ENCODE measurements at places on chromosomes 13 and 19. TPM values are rescaled to one million over a fixed set of nuclear protein-coding genes. Genes with fewer than 3 reads are reported as not detected.

GRCh38 chr19:34577531-34578101 is 96.1 kb downstream of the WTIP start:
- H3K27ac ChIP-seq, result no peak overlapping the region
- H3K4me1 ChIP-seq, result peaks cover 7% of the 10 kb centered on the region
- peak overlapping the region; percentile 36 for H3K4me3 ChIP-seq
- no peaks in the 10 kb centered on the region for H3K36me3 ChIP-seq

- H3K27me3 ChIP-seq, result no peaks in the 10 kb centered on the region
- H3K27ac ChIP-seq, result no peak overlapping the region
- DNase-seq, result no peak
- H3K4me1 ChIP-seq, result no peaks in the 10 kb centered on the region
- no peak overlapping the region for H3K4me3 ChIP-seq
- H3K36me3 ChIP-seq, result no peaks in the 10 kb centered on the region
These were observed 1272.1 kb upstream of the PCDH20 start for GRCh38 chr13:62687732-62688131.

- H3K36me3 ChIP-seq, result no peaks in the 10 kb centered on the region
- DNase-seq, result no peak
- H3K4me1 ChIP-seq, result no peaks in the 10 kb centered on the region
- peaks cover 10% of the 10 kb centered on the region for H3K27me3 ChIP-seq
These were observed 80.6 kb upstream of the CLDN10 start for GRCh38 chr13:95471960-95472359.

DNA sequence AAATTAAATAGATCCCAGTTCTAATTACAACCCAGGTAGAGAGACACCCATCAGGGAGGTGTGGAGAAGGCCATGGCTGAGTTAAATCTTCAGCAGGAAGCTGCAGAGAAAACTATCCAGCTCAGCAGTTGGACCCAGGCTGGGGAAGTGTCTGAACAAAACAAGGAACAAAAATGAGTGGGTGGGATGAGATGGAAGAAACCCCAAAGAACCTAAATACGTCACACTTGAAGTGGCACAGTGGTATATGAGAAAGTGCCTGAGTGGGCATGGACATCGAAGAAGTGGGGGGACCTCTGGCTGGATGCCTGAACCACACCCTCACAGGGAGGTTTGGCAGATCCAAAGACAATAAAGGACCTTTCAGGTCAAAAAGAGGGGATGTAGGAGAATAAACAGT is 3.5 kb upstream of the EPHX3 start:
- H3K27ac ChIP-seq, result no peak overlapping the region
- no peak overlapping the region for H3K4me3 ChIP-seq
- peaks cover 29% of the 10 kb centered on the region for H3K4me1 ChIP-seq
- H3K27me3 ChIP-seq, result peaks cover 28% of the 10 kb centered on the region

- no peak overlapping the region for H3K27ac ChIP-seq
- DNase-seq, result no peak
- no peaks in the 10 kb centered on the region for H3K36me3 ChIP-seq
- H3K4me3 ChIP-seq, result no peak overlapping the region
- H3K4me1 ChIP-seq, result peaks cover 24% of the 10 kb centered on the region
- H3K27me3 ChIP-seq, result no peaks in the 10 kb centered on the region
These were observed 24.0 kb downstream of the USP12 start for GRCh38 chr13:27147530-27148170.

GRCh38 chr13:43981091-43981490 is 101.4 kb downstream of the LACC1 start:
- peaks cover 18% of the 10 kb centered on the region for H3K4me1 ChIP-seq
- no peaks in the 10 kb centered on the region for H3K36me3 ChIP-seq
- no peak for DNase-seq
- peak overlapping the region; percentile 28 for H3K27ac ChIP-seq
- H3K4me3 ChIP-seq, result no peak overlapping the region

- no peak overlapping the region for H3K4me3 ChIP-seq
- no peaks in the 10 kb centered on the region for H3K4me1 ChIP-seq
- H3K36me3 ChIP-seq, result no peaks in the 10 kb centered on the region
- H3K27ac ChIP-seq, result no peak overlapping the region
- no peaks in the 10 kb centered on the region for H3K27me3 ChIP-seq
These were observed 61.5 kb upstream of the TDRD3 start for GRCh38 chr13:60335531-60335930.

DNA sequence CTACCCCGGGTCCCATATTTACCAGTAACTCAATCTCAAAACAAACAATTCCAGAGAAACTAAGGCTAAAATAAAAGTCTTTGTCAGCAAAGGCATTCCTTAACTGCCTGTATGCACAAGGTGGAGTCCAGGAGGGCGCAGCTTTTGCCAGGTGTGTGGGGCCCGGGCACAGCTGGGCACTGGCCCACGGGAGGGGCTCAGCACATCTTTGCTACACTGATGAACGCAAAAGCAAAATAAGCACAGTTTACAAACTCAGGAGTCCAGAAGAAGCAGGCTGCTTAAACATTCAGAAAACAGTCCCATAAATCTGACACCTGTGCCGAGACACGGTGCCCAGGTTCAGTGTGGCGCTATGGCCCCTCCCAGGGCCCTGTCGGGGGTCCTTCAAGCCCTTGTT is 70.8 kb downstream of the SLC7A1 start:
- no peaks in the 10 kb centered on the region for H3K27me3 ChIP-seq
- no peak overlapping the region for H3K4me3 ChIP-seq
- no peak overlapping the region for H3K27ac ChIP-seq
- peaks cover 24% of the 10 kb centered on the region for H3K36me3 ChIP-seq
- peaks cover 4% of the 10 kb centered on the region for H3K4me1 ChIP-seq
- DNase-seq, result no peak

DNA sequence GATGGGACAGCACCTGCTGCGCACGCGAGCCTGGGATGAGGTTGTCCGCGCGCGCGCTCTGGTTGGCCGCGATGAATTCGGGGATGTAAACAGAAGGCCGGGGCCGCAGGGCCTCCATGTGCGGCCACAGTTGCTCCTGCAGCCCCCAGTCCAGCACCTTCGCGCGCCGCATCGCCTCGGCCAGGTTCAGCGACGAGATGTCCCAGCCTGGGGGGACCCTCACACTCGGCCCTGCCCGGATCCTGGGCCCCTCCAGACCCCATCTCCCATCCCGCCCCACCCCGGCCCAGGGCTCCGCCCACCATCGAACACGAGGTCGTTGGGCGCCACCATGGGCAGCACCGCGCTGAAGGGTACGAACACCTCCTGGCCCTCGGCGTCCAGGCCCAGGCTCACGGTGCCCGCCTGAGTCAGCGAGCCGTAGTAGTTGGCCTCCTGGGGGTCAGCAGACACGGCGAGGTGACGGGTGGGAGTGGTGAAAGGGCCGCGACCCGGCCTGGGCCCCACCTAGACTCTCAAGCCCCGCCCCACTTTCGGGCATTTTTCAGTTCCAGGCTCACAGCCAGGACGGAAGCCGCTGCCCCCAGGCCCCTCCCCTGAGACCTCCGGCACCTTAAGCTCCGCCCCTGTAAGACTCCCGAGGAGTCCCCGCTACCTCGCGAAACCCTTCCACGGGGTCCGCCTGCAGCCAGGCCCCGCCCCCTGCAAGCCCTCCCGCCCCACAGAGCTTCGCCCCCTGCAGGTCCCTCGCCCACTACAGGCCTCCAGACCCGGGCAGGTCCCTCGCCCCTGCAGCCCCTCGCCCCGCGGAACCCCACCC is 1.1 kb downstream of the ISYNA1 start:
- H3K27ac ChIP-seq, result peak overlapping the region; percentile 86
- H3K4me3 ChIP-seq, result peak overlapping the region; percentile 84
- H3K36me3 ChIP-seq, result peaks cover 13% of the 10 kb centered on the region
- H3K4me1 ChIP-seq, result peaks cover 58% of the 10 kb centered on the region

DNA sequence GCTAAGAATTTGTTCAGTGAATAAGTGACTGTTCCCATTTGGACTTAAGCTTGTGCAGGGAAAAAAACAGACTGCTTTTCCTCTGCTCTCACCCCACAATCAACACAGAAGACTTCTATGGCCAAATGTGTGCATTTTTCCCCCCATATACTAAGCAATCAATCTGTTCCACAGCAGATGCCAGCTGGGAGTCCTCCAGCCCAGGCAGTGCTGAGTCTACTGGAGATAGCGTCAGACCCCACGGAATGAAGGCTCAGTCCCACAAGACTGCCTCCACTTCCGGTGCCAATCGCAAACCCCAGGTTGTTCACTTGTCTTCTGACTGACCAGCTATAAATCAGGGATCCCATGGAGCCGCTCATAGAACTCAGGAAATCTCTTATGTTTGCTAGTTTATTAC is 69.5 kb upstream of the ANKRD10 start:
- no peaks in the 10 kb centered on the region for H3K36me3 ChIP-seq
- no peaks in the 10 kb centered on the region for H3K4me1 ChIP-seq
- no peaks in the 10 kb centered on the region for H3K27me3 ChIP-seq
- no peak overlapping the region for H3K27ac ChIP-seq
- no peak overlapping the region for H3K4me3 ChIP-seq

GRCh38 chr13:68046903-68047302 is 816.8 kb upstream of the PCDH9 start:
- H3K4me1 ChIP-seq, result no peaks in the 10 kb centered on the region
- no peak for DNase-seq
- no peak overlapping the region for H3K4me3 ChIP-seq
- H3K36me3 ChIP-seq, result no peaks in the 10 kb centered on the region
- H3K27ac ChIP-seq, result no peak overlapping the region
- H3K27me3 ChIP-seq, result no peaks in the 10 kb centered on the region

DNA sequence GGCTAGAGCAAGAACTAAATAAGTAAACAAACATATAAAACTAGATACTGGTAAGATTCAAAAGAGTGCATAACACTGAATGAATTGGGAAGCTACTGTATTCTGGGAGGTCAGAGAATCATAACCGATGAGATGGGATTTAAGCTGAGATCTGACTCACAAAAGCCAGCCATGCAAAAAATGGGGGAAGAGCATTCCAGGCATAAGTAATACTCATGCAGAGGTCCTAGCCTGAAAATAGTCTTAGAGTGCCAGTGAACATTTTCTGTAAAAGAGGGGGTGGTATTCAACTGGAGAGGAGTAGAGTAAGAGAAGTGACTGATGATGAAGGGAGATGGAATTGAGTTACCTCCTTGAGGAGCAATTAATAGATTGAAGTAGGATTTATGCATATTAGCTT is 872.0 kb upstream of the GPC6 start:
- H3K4me3 ChIP-seq, result no peak overlapping the region
- H3K36me3 ChIP-seq, result no peaks in the 10 kb centered on the region
- DNase-seq, result no peak
- H3K4me1 ChIP-seq, result no peaks in the 10 kb centered on the region
- H3K27ac ChIP-seq, result no peak overlapping the region
- no peaks in the 10 kb centered on the region for H3K27me3 ChIP-seq

GRCh38 chr13:99311137-99311536 is 3.9 kb upstream of the GPR183 start:
- no peak for DNase-seq
- no peak overlapping the region for H3K4me3 ChIP-seq
- no peak overlapping the region for H3K27ac ChIP-seq
- H3K27me3 ChIP-seq, result no peaks in the 10 kb centered on the region
- peaks cover 6% of the 10 kb centered on the region for H3K36me3 ChIP-seq

DNA sequence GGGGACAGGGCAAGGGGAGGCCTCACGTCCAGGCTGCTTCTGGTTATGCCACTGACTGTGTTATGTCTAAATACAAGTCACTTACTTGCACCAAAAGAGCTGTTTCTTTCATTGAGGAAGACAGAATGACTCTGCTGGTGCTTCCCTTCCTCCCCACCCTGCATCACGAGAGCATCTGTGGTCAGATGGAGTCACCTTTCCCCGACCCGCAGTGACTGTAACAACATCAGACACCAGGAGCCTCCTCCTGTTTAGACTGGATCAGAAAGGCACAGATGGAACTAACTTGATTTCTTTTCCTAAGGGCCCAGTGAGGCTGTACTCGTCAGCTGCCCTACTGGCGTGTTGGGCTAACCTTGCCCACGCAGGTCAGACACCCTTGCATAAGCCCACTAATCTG is 90.3 kb upstream of the ZNF536 start:
- H3K27ac ChIP-seq, result no peak overlapping the region
- no peak overlapping the region for H3K4me3 ChIP-seq
- H3K27me3 ChIP-seq, result peaks cover 66% of the 10 kb centered on the region
- H3K36me3 ChIP-seq, result no peaks in the 10 kb centered on the region
- no peak for DNase-seq
- no peaks in the 10 kb centered on the region for H3K4me1 ChIP-seq

- H3K27ac ChIP-seq, result no peak overlapping the region
- peaks cover 7% of the 10 kb centered on the region for H3K4me1 ChIP-seq
- H3K27me3 ChIP-seq, result no peaks in the 10 kb centered on the region
- H3K4me3 ChIP-seq, result no peak overlapping the region
- H3K36me3 ChIP-seq, result no peaks in the 10 kb centered on the region
These were observed 113.1 kb upstream of the FNDC3A start for GRCh38 chr13:48862572-48862971.

DNA sequence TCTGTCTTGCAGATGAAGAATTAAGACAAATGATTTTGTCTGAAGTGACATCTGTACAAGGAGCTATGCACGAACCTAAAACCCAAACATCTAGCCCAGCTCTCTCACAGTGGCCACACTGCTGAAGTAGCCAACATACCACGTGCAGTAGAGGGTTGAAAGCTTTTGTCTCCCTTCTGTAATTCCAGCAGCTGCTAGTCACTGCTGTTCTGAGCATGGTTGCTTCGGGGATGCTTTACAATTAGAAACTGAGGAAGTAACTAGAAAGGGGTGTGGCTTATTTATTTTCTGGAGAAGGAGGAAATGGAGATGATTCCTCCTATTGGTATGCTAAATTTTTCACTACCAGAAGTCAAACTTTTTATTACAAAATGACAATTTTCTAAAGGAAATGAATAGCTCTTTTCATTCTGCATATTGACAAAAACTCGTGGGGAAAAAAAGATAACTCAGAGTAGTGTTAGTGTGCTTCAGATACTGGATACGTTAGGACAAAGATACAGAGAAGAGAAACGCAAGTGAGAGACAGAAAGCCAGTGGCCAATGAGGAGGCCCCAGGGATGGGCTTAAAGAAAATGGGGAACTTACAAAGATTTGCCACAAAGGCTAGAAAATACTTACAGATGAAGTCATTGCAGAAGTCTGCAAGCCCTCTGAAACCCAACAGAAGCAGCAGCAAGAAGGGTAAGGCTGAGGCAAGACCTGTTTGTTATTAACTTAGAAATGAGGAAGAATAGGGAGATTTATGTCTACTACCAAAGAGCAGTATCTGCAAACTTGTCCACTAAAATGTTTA is 192.7 kb upstream of the MIR17HG start:
- H3K27me3 ChIP-seq, result no peaks in the 10 kb centered on the region
- no peaks in the 10 kb centered on the region for H3K36me3 ChIP-seq
- H3K4me3 ChIP-seq, result no peak overlapping the region
- no peak for DNase-seq
- no peaks in the 10 kb centered on the region for H3K4me1 ChIP-seq

KIR2DL3 gene
- not detected for total RNA-seq

UPK1A gene
- not detected for total RNA-seq

PODNL1 gene
- total RNA-seq, result 1.9 TPM

ZNF345 gene
- total RNA-seq, result 2.9 TPM

SCEL gene
- not detected for total RNA-seq

TNFRSF19 gene
- 25.9 TPM for total RNA-seq

C5AR2 gene
- total RNA-seq, result 0.38 TPM

F7 gene
- total RNA-seq, result not detected

PRKACA gene
- 465 TPM for total RNA-seq

TMEM150B gene
- 2.0 TPM for total RNA-seq

All from left ventricle myocardium inferior (tissue), 1 donor.